ENCODE measurements at places on chromosomes 6 and 20.

DNA sequence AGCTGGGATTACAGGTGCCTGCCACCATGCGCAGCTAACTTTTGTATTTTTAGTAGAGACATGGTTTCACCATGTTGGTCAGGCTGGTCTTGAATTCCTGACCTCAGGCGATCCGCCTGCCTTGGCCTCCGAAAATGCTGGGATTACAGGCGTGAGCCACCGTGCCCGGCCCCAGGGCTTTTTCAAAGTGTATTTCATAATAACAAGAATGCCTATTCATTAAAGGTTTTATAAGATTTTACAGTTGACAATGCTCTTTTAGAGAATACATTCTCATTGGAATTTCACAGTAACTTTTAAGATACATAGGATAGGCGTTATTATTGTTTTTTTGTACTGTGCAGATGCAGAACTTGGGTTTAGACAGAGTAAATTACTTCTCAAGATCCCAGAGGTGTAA, 52.6 kb upstream of the PTPRK start:
- no peak for ATAC-seq

DNA sequence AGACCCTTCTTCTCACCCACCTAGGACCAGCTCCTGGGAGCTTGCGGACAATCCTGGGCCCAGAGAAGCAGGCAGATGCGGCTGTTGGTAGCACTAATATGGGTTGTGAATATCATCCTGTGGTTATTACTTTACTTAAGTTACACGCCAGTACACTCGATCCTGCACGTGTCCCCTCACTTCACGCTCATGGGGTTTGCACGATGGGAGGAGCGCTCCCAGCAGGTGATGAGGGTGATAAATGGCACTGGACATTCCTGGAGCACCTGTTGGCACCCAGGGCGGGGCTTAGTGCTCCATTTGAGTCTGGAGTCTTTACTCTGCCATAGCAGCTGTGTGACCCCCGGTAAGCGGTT, 335.1 kb downstream of the PREX1 start:
- no peak for ATAC-seq

DNA sequence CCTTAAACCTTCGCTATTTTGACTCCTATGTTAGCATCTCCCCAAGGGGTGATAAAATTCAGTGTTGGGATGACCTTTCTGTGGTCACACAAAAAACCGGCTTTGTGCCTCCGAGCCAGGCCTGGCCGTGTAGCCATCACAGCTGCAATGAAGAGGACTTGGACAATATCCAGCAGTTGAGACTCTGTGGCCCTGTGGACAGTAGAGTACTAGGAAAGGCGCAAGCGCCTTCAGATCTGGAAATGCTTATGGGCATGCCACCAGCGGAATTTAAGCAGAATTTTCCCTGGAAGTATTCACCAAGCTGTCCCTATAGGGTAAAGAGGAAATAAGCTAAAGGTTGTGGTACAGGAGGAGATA, 63.3 kb upstream of the SLC2A12 start:
- ATAC-seq: no peak

- no peak for ATAC-seq
Observed at GRCh38 chr20:52924411-52925271, 47.5 kb upstream of the TSHZ2 start.

DNA sequence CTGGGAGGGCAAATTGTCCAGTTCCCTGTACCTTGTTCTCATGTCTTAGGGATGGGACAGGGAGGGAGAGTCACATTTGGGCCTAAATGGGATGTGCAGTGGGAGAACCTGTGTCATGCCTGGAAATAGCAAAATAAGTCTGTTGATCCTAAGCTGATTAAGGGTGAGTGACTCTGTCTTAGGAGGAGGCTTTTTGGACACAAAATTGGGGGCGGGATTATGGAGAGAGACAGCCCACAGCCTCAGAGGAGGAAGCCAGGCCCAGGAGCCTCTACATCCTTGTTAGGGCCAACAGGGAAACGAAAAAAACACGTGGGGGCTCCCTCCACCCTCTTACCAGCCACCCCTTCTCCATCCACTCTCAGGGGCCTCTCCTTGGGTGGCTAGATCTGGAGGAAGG, 2.2 kb downstream of the KCNB1 start:
- no peak for ATAC-seq

DNA sequence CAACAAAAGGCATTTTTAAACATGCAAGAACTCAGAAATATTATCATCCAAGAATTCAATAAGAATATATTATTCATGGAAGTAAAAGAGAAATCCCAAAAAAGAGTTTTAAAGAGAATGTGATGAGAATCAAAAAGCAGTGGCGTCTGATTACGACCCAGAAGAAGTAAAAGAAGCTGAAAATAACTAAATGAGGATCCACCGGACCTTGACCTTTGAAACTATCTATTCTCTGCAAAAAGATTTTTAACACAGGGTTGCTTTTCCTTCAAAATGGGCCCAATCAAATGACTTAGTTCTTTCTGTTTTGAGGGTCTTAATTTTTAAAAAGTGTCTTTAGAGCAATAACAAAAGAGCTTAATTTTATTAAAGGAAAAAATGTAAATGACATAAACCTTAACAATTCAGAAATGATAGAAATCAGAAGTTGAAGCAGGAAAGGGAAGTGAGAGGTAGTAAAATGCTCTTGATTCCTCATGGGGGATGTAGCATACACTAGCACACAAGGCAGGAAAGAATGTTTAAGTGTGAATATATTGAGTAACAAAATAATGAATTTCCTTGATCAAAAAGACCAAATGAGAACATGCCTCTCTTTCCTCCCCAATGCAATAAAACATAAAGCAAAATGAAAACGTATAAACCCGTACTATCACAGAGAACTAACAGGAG, 223.1 kb upstream of the PRDM1 start:
- peak; percentile 76 for ATAC-seq

GRCh38 chr20:32037929-32038328, 14.1 kb upstream of the HCK start:
- no peak for ATAC-seq

GRCh38 chr6:72977114-72977513, 248.2 kb downstream of the KHDC1L start:
- ATAC-seq: peak; percentile 68
